Left lobe of liver (tissue), 2 donors: ENCODE measurements at places on chromosomes 7 and 10. TPM values are rescaled to one million over a fixed set of nuclear protein-coding genes. Genes with fewer than 3 reads are reported as not detected.

DNA sequence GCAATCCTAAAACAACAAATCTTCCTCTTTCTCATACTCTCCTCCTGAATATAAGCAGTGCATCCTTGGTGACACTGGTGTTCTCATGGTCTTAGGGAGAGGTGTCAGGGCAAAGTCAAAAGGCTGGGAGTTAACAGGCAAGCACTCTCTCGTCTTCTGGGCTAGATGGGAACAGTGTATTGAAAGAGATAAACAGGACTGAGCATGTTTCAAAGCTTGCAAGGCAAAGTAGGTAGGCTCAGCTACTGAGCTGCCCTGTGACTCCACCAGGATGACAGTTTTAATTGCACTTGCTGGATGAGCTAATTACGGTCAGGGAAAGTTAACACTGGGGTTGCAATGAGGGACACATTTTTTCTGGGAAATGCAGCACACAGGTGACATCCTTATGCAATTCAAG lies 554.9 kb upstream of the NRP1 start:
- DNase-seq: no peak

The HSPA14 gene
- 3.2 TPM for total RNA-seq

DNA sequence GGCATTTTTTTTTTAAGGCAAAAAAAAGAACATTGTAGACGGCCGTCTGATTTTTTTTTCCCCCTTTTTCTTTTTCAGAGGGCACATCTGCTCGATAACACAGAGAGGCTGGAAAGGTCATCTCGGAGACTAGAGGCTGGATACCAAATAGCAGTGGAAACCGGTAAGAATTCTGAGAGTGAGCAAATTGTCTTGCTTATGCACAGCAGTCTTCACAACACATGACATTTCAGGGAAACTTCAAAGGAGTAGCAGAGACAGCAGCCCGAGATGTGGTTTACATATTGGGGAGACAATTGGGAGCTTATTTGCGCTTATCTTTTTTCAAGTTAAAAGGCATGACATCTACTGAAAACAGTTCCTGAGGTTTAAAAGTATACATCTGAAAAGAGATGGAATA lies 91.2 kb downstream of the VTI1A start:
- no peak for DNase-seq

- DNase-seq: no peak
Observed at GRCh38 chr10:18159557-18159956, 19.3 kb downstream of the CACNB2 start.

The LIPN gene
- total RNA-seq: not detected
